ENCODE measurements at places on chromosomes 4 and X.

DNA sequence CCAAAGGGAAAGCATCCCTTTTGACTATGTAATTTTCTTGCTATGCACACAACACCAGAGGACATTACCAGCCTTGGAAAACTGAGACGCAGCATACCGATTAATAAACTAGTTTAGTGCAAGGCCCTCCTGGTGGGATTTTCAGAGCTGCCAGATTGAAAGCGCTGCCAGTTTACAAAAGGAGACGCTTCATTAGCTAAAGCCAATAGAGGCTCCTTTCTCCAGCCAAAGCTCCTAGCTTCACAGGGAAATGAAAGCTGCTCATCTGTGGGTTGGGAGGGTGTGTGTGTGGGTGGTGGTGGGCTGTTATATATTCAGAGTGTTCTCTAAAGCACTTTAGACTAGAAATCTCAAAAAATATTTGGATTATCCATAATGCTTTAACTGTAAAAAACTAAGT is 32.4 kb downstream of the SPANXN4 start:
- DNase-seq, result no peak

DNA sequence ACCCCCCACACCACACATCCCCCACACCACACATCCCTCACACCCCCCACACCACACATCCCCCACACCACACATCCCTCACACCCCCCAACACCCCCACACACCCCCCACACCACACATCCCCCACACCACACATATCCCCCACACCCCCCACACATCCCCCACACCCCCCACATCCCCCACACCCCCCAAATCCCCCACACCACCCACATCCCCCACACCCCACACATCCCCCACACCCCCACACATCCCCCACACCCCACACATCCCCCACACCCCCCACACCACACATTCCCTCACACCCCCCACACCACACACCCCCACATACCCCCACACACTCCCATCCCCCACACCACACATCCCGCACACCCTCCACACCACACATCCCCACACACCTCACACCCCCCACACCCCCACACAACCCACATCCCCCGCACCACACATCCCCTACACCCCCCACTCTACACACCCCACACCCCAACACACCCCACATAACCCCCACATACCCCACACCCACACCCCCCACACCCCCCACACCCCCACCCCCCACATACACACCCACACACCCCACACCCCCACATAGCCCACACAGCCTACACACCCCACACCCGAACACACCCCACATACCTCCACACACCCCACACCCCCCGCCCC is 172.9 kb downstream of the DCLK2 start:
- no peak for DNase-seq

DNA sequence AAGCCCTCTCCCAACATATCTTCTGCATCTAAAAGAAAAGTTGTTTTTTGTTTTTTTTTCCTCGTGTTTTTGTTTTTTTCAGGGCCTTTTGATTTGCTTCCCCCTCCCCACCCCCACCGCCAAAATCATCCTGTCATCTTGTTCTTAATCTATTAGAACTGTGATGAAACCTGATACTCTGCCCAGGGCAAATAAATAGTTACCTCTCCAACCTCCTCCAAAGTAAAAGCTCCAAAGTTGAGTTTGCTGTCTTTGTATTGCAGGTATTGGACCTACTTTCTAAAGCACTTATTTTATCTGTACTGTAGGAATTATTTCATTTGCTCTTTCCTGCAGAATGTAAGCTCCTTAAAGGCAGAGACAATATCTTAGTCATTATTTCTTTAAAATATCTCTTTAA is 172.9 kb downstream of the SOWAHB start:
- no peak for DNase-seq

- no peak for DNase-seq
Measured at GRCh38 chr4:140743194-140743931, 12.8 kb downstream of the TBC1D9 start.

GRCh38 chr4:85910985-85911384 is 436.0 kb downstream of the ARHGAP24 start:
- no peak for DNase-seq

- no peak for DNase-seq
Measured at GRCh38 chr4:118849867-118850487, 14.1 kb upstream of the SEC24D start.

DNA sequence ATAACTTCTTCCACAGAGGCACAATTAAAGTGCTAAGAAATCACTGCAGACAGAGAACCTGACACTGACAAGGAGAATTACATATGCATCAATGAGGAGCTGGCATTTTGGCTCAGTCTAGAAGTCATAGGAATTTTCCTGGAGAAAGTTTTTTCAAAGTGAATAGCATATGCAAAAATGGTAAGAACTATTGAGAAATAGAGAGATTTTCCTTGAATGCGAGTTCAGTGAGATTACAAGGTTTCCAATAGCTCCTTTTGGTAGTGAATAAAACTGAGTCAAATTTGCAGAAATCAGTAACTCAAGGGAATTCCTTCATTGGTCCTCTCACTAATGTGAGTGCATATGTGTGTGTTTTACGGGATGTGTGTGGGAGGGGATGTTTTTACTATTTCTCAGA is 557.5 kb downstream of the PPARGC1A start:
- DNase-seq, result no peak
